NCI-H524 treated with DMSO at 0.1 percent for 48 hours (cell line): ENCODE measurements at places on chromosomes 5 and 9.

DNA sequence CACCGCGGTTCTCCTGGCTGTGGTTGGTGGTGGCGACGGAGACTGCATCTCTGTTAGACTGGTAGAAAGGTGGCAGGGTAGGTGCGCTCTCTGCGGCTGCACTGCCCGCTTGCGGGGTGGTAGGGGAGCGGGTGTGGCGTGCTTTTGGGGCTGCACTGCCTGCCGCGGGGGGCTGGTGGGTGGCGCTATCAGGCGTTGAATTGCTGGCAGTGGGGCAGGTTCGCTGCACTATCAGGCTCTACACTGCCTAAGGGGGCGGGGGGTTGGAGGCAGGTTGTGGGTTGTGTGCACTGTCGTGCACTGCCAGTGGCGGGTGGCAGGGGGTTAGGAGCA lies 21.0 kb upstream of the TRIM52 start:
- no peak for DNase-seq

DNA sequence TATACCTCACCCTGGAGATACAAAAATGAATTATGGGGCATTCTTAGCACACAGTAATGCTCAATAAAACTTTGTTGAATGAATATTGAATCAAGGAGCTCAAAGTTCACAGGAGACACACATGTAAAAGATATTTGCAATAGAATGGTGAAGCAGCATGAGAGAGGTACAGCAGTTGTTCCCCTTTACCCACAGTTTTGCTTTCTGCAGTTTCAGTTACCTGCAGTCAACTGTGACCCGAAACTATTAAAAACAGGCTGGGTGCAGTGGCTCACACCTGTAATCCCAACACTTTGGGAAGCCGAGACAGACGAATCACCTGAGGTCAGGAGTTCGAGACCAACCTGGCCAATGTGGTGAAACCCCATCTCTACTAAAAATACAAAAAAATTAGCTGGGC lies 2.4 kb upstream of the OR5C1 start:
- no peak for DNase-seq

DNA sequence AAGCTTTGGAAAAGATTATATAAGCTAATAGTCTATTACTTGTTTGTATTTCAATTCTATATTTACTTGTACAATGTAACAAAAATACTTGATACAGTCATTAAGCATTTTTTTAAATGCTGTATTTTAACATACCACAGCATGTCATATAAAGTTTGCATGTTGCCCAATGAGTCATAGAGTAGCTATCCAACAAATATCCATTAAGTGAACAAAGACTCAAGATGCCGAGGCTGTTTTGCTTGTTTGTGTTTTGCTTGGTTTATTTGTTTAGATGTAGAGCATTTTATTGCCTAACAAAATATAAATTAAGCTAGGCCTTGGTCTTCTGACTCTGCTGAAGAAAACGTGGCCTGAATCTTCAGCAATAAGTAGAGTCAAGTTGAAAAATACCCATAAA lies 1584.3 kb upstream of the NUDT12 start:
- no peak for DNase-seq

DNA sequence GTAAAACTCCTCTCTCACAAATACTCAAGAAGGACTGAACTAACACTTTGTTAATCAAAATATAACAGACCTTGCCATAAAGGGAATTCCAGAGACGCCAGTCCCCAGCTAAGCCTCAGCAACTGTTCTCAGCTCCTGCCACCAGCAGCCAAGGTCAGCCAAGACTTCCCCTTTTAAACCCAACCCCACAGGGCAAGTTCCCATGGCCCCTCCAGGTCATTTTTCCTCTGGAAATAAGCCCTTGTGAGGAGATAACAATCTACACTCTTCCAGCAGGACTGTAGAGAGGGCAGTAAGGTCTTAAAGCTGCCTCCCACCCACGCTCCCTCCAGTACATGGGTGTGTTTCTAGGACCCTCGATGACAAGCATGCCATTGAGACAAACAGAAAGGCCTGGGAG lies 78.3 kb downstream of the DPYSL3 start:
- DNase-seq: no peak
